ENCODE measurements at places on chromosomes 2 and 18.

DNA sequence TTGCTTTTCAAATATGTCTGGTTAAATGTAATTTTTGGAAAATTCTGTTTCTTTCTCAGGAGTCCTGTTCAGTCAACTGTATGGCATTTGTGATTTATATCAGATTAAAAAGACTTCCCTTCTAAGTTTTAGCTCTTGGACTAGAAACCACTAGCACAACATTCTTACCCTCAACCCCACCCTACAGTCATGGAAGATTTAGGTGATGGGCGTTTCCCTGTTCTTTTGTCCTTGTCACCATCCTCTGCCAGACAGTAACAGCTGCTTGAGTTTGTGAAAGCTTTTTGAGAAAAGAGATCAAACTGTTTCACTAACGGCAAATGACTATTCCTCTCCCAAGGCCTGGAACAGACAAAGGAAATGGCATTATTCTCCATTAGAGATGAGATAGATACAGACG, 31.8 kb downstream of the SERPINB5 start:
- DNase-seq: no peak

- no peak for DNase-seq
These were observed 17.5 kb downstream of the SERTAD2 start for GRCh38 chr2:64635976-64636911.

- DNase-seq: no peak
These were observed 157.0 kb downstream of the NYAP2 start for GRCh38 chr2:225556461-225556860.

GRCh38 chr2:130388221-130388907, 32.5 kb downstream of the PTPN18 start:
- no peak for DNase-seq

GRCh38 chr2:170307555-170308351, 129.8 kb downstream of the MYO3B start:
- no peak for DNase-seq

DNA sequence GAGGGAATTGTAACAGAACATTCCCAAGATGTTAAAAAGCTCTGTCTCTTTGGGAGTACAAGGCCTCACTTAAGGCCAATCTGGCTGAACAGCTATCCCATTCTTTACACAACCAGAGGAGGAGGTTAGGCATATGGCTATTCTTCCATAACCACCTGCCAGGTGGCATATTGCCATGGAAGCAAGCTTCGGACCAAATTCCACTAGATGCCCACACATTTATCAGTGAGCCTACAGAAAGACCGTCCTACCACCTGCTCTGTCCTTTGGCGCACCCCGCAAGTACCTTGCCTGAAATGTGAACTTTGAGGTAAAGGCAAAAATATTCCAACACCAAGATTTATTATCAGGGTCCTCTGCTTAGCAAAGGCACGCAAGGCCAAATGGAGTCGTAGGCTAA, 519.9 kb upstream of the TNP1 start:
- no peak for DNase-seq

DNA sequence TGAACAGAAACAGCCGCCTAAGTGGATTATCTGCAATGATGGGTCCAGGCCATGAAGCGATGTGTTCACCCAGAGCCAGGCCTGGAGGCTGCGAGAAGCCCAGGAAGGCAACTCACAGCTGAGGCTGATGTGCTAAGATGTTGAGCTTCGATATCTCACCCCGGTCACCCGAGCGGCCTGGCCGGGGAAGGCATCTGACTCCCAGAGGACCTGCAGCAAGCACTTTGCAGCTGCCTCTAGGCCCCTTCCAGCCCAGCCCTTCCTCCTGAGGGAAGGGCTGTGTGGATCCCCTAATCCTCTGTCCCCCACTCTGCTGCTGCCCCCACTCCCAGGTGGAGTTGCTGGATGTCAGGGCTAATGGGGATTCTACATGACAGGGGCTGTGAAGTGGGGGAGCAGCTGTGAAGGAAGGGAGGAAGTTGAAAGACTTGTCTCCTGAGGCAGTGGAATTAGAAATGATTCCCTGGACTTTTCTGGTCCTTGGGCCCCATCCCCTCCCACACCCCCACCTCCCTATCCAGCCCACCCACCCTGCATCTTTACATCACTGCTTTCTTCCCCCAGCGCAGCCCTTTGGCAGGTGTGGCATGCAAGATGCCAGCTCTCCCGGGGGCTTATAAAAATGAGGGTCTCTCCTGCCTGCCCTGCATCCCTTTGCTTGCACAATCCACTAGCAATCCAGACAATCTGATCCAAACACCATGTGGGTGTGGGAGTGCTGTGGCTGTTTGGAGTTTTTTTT, 4.3 kb downstream of the ATP6V1B1 start:
- DNase-seq: no peak

DNA sequence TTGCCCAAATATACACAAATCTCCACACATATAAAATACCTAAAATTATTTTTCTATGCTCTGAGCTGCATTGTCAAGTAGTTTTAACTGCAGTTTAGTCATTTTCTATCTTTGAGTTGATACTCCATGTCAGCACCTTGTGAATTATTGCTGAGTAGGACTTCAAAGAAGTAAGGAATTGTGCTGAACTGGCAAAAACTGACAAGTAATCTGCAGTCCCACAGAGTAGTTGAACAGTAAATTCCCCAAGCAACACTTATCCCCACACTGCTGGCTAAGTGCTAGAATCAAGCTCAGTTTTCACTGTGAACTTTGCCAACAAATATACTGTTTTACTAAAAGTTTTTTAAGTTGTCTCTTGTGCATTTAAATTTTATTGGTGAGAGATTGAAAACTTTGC, 141.8 kb upstream of the ST6GAL2 start:
- DNase-seq: no peak

DNA sequence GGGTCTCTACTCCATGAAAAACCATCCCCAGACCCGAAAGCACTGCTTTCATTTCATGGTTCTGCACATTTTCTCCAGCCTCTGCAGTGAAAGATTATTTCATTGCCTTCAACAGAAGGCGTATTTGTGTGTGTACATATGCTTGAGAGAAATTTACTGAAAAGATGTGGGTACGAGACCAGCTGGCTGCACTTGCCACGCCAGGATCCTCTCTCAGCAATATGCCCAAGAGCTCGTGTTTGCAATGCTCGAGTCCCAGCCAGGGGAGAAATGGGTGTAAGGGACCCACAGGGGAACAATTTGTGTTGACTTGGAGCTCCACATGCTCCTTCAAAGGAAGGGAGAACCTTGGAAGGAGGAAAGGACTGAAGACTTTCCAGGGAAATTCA, 37.3 kb downstream of the TMEM177 start:
- no peak for DNase-seq

- no peak for DNase-seq
These were observed 342.7 kb upstream of the CHAC2 start for GRCh38 chr2:53424902-53425301.

GRCh38 chr2:190382851-190383250, 25.3 kb upstream of the MFSD6 start:
- peak; percentile 11 for DNase-seq

DNA sequence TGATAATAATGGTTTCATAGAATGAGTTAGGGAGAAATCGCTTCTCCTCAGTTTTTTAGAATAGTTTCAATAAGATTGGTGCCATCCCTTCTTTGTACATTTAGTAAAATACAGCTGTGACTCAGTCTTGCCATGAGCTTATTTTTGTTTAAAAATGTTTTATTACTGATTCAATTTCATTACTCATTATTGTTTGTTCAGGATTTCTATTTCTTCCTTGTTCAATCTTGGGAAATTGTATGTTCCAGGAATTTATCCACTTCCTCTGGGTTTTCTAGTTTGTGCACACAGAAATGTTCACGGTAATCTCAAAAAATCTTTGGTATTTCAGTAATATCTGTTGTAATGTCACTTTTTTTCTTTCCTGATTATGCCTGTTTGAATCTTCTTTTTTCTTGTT, 371.5 kb upstream of the SETBP1 start:
- DNase-seq: no peak

DNA sequence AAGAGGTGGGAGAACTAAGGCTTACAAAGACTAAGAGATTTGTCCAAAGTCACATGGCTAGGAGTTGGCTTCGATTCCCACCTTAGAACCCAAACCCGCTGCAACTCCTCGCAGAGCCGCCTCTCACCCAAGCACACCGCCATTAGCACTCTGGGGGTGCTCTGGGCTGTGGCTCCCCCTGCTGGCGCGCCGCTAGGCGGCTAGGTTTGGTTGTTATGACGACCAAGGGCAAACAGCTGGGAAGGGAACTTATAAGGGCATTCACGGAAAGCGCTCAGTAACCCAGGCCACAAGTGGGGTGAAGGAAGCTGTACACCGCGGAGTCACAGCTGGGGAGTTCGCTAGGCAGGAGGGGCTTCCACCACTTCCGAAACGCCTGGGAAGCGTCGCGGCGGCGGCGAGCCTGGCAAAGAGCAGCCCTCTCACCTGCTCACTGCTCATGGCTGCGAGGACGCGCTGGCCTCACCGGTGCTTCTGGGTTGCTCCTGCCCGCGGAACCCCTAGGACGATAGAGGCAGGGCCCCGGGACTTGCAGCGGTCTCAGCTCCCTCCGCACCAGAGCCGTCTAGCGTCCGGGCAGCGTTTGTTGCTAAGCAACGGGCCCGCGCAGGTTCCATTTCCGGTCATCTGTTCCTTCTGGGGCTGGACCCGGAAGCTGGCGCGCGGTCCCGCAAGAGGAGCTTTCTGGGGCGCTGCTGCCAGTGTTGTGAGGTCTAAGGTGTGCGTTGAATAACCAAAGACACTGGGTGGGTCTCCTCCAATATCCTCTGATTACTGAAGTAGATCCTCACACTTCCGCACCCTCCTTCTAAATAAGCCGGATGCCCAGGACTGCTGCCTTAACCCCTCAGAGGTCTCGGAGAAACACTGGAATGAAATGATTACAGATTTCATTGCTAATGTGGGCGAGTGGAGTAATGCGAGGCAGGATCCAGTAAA, at the start of gene DNAH7:
TSS of gene DNAH7 (minus strand) at position 567 of the 939 bp plus-strand sequence. CDS start at position 441, 126 bp downstream.
- peak; percentile 82 for DNase-seq

DNA sequence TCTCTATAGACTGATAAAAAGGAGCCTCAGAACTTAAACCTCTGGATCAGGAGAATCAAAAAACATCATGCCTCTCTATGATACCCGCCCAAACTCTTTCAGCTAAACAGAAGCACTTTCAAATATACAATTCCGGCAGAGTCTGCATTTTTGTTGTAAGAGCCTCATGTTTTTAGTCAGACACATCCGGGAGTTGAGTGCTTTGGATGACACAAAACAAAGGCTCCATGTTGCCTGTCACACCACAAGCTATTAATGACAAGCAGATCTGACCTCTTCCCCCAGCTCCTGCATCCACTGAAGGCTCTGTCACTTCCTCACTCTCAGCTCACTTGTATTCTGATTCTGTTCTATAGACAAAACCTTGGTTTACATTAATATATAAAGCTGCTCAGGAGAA, 33.2 kb downstream of the SLC38A11 start:
- no peak for DNase-seq

DNA sequence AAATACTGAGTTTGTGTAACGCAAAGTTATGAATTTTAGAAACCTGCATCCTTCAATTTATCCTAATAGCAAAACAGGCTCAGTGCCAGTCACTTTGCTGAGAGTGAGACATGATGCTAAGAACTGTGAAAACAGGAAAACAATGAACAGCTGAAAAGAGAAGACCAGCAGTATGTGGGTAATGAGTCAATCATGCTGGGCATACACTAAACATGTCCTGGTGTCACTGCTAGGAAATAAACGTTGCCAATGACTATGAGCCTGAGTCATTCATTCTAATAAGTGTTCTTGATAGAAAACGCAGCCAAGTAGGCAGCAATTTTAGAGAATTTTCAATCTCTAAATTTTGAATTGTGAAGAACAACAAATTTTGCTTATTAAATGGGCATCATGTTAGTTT, 237.3 kb downstream of the GALR1 start:
- DNase-seq: no peak

DNA sequence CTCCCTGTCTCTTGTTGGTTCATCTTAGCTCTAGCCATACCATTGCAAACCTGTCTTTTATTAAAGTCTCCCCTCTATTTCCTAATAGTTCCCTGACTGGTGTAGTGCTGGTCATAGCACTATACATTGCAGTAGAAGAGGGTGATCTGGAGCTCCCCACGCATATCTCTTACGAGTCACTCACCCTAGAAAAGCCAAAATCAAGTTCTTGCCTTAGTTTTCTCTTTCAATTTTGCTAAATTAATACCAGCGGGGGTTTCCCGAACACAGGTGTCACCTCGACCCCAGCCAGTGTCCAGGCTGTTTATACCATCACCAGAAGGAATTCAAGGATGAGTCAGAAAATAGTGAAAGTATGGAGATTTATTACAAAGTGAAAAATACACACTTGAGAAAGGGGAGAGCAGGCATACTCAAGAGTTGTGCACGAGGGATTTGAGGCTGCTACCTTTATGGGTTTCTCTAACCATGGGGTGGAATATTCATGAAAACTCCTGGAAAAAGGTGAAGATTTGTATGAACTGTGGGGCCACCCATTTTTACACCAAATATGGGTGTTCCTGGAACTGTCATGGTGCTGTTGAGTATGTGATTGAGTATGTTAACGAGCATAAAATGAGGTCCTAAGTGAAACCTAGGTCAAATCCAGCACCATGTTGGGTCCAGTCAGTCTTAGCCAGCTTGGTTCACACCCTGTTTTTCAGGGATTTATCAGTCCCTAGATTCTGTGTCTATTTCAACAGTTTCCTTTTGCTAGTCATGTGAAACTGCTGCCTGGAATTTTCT, 20.2 kb downstream of the PROKR1 start:
- no peak for DNase-seq

GRCh38 chr2:74806920-74807319, 27.0 kb upstream of the HK2 start:
- no peak for DNase-seq

- DNase-seq: no peak
These were observed 183.9 kb upstream of the LINC00305 start for GRCh38 chr18:64332835-64333234.

- no peak for DNase-seq
These were observed 116.7 kb downstream of the DSC3 start for GRCh38 chr18:30925795-30926194.

DNA sequence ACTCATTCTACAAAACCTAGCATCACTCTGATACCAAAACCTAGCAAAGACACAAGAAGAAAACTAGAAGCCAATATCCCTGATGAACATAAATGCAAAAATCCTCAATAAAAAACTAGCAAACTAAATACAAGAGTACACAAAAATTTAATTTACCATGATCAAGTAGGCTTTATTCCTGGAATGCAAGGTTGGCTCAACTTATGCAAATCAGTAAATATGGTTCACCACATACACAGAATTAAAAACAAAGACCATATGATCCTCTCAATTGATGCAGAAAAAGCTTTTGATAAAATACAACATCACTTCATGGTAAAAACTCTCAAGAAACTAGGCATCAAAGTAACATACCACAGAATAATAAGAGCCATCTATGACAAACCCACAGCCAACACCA, 188.3 kb downstream of the ETAA1 start:
- DNase-seq: no peak
